ENCODE measurements at places on chromosomes 7 and 10. TPM values are rescaled to one million over a fixed set of nuclear protein-coding genes. Genes with fewer than 3 reads are reported as not detected.

Gene PLAC9
- total RNA-seq = 97.9 TPM

Gene ARMC10
- total RNA-seq = 21.2 TPM

Gene AGBL3
- total RNA-seq = 1.7 TPM

Gene GNG11
- 19.8 TPM for total RNA-seq

Gene IQCE
- total RNA-seq = 12.0 TPM

Gene INMT
- 94.5 TPM for total RNA-seq

Gene ADIRF
- 269 TPM for total RNA-seq

Gene SHTN1
- total RNA-seq = 10.7 TPM

Gene GNAI1
- total RNA-seq = 16.0 TPM

Gene SPDYE9
- total RNA-seq = not detected

Gene TMEM270
- not detected for total RNA-seq

Gene CLIP2
- 9.7 TPM for total RNA-seq

Gene ELFN1
- 6.0 TPM for total RNA-seq

Gene UNCX
- not detected for total RNA-seq

Gene EN2
- 0.08 TPM for total RNA-seq

Gene PRPS1L1
- total RNA-seq = not detected

Gene DPYSL4
- total RNA-seq = 9.9 TPM

Gene CFAP70
- 1.7 TPM for total RNA-seq

Gene SVOPL
- total RNA-seq = not detected

Gene CALCR
- 0.09 TPM for total RNA-seq

All from left cardiac atrium (tissue), 4 donors.